Fibroblast of skin of right biceps (primary cell): ENCODE measurements at places on chromosomes 12 and 14.

GRCh38 chr14:21215130-21215878 lies 53.9 kb downstream of the HNRNPC start:
- DNase-seq: no peak

GRCh38 chr12:112176321-112177010 lies 51.1 kb downstream of the TRAFD1 start:
- DNase-seq: no peak

- no peak for DNase-seq
Measured at GRCh38 chr12:82757059-82757458, 70.4 kb downstream of the TMTC2 start.

DNA sequence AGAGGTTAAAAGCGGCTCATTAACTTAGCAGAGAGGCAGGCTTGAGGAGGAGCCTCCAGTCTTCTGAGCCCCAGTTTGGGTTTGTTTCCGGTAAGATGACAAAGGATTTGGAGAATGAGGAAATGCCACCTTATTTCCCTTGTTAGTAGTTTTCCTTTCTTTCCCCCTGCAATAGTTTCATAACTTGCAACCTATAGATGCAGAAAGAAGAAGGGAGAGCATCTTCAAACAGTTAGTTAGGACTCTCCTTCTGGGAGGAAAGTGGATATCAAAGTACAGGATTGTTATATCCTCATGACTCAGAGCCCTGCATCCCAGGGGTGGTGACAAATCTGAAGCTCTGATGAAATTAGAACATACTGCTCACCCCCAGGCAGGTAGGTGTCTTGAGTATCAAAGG lies 180.7 kb upstream of the SLC38A2 start:
- DNase-seq: peak; percentile 86

DNA sequence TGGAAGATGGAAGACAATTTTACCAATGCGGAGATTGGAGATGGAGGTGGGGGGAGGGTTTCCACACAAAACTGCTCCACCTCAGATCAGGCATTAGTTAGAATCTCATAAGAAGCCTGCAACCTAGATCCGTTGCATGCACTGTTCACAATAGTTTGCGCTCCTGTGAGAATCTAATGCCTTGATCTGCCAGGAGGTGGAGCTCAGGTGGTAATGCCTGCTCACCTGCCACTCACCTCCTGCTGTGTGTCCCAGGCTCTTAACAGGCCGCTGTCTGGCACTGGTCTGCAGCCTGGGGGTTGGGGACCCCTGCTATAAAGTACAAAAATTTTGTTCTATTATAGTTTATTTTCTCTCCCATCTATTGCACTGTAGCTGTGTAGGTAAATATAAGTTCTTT lies 84.9 kb upstream of the FOXG1 start:
- DNase-seq: no peak

DNA sequence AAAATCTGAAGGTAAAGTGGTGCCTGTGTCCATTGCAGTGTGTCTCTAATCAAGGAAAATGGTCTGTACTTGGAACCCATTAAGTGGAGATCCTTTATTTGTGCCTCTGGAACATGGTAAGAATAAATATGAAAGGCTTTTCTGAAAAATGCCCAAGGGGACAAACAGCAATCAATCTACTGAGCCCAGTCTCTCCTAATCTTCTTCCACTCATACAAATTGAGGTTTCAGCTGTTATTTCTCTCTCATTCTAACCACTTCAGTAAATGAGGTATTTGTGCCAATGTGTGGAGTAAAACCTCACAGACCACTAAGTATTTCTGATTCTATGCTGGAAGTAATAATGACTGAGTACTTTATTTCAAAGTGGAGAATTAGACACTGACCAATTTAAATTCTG lies 82.3 kb upstream of the ST8SIA1 start:
- DNase-seq: no peak

DNA sequence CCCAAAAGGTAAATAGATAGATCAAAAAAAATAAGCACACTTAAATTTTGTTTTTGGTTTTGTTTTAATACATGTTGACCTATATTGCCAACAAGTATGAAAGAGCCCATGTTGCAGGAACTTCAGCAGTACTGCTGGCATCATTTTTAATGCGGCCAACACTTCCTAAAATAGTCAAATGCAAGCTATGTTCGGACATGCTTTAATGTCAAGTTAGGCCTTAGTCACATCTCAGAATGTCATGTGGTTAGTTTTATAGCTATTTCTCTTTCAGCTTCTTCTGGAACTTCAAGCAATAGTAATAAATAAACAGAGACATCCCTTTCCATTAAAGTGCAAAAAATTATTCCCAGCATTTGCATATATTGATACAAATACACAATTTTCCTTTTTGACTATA lies 153.4 kb downstream of the PIK3C2G start:
- no peak for DNase-seq

GRCh38 chr14:68682166-68683103 lies 110.4 kb downstream of the ZFP36L1 start:
- peak; percentile 99 for DNase-seq

GRCh38 chr14:68791902-68792677 lies 777 bp downstream of the ZFP36L1 start:
- DNase-seq: no peak

- DNase-seq: peak; percentile 93
Measured at GRCh38 chr14:103372552-103373304, 12.5 kb upstream of the MARK3 start.

- peak; percentile 69 for DNase-seq
Measured at GRCh38 chr14:71320734-71321573, 413.7 kb downstream of the PCNX1 start.

GRCh38 chr12:27462151-27462694 lies 15.7 kb downstream of the SMCO2 start:
- DNase-seq: peak; percentile 75

- no peak for DNase-seq
Measured at GRCh38 chr12:24143928-24144327, 194.5 kb upstream of the SOX5 start.
